ENCODE measurements at places on chromosomes 3 and 15. TPM values are rescaled to one million over a fixed set of nuclear protein-coding genes. Genes with fewer than 3 reads are reported as not detected.

The COL7A1 gene
- 4.8 TPM for total RNA-seq

The SST gene
- total RNA-seq, result 29.5 TPM

The RBP2 gene
- not detected for total RNA-seq

DNA sequence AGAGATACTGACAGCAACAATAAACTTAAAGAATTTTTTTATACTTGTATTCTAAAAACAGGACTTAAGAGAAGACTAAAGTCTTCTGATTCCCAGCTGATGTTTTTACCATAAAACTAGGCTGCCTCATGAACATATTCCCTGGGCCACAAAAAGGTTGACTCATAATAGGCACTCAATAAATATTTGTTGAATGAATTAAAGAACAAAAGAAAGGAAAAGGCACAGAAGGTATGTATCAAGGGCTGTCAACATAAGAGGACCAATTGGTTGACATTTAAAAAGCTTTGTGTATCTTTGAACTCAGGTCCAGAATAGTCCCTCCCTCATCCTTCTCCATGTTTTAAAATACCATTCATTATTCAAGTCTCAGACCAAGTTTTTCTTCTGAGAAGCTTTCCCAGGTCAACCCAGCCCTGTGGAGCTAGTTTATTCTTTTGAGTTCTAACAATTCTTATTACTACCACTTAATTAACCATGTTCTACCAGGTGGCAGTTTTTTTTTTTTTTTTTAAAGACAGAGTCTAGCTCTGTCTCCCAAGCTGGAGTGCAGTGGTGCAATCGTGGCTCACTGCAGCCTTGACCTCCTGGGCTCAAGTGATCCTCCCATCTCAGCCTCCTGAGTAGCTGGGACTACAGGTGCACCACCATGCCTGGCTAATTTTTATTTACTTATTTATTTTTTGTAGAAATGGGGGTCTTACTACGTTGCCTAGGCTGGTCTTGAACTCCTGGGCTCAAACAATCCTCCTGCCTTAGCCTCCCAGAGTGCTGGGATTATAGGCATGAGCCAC lies 17.5 kb upstream of the ARHGEF3 start:
- H3K4me3 ChIP-seq, result no peak overlapping the region
- no peaks in the 10 kb centered on the region for H3K4me1 ChIP-seq
- no peaks in the 10 kb centered on the region for H3K27me3 ChIP-seq
- no peaks in the 10 kb centered on the region for H3K36me3 ChIP-seq
- no peak for DNase-seq

All from transverse colon (tissue), 4 donors.